ENCODE measurements at places on chromosomes 7 and 10. TPM values are rescaled to one million over a fixed set of nuclear protein-coding genes. Genes with fewer than 3 reads are reported as not detected.
A peak's percentile ranks its signal among the peaks of the same experiment; 100 is the strongest.

- DNase-seq = no peak
Measured at GRCh38 chr7:22173685-22174573, 183.0 kb downstream of the RAPGEF5 start.

DNA sequence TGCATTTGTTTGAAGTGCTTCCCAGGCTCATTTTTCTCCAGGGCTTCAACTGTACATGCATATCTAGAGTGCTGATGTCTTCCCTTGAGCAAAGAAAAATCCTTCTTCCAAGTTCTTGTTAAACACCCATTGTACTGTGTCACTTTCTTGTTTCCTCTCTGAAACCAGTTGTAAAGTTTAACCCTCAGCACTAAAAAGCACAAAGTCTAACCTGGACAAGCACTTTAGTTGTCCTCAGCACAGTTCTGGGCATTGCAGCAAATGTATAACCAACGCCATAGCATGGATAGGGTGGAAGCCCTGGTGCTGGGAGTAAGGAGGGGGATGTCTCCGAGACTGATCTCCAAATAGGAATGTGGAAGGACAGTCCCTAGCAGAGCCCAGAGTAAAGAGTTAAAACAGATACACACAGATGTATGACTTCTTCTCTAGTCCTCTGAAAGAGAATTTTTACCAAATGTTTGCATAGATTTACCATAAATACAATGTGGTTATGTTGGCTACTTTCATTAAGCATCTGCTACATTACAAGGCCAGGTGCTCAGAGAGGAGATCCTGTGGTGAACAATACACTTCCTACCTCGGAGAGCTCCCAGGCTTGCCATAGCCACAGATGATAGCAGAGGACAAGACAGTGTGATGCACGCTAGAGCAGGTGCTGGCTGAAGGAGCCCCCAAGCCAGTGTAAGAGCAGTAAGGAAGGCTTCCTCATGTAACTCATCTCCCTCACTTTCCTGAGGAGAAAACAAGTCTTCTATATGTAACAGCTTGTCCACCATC lies 57.0 kb downstream of the DNAJC12 start:
- no peak for DNase-seq

DNA sequence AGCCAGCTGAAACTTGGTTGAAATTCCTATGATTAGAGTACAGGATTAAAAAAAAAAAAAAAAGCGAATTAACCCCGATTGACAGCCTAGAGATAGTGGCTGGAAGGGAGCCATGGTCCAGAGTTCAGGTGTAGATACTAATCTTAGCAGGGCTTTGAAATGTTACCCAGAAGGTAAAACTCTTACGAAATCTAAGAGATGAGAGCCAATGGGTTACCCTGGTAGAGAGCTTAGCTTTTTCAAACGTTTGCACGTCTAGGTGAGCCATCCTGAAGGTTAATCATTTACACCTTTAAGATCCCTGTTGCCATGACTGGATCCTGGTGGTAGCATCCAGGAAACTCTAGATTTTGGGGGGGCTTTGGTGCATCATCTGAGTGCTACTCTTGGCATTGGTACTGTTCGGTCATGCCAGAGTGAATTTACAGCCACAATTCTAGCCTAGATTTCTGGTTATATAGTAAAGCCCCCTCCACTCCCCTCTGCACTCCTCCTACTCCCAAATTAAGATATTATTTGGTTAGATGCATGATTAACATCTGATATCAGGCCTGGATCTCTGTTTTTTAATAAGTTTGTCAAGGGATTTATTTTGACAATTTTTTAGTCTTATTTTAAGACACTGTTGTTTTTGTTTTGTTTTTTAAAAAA lies 1.2 kb downstream of the AGFG2 start:
- DNase-seq = no peak

GRCh38 chr10:128297709-128298378 lies 171.6 kb upstream of the MKI67 start:
- no peak for DNase-seq

DNA sequence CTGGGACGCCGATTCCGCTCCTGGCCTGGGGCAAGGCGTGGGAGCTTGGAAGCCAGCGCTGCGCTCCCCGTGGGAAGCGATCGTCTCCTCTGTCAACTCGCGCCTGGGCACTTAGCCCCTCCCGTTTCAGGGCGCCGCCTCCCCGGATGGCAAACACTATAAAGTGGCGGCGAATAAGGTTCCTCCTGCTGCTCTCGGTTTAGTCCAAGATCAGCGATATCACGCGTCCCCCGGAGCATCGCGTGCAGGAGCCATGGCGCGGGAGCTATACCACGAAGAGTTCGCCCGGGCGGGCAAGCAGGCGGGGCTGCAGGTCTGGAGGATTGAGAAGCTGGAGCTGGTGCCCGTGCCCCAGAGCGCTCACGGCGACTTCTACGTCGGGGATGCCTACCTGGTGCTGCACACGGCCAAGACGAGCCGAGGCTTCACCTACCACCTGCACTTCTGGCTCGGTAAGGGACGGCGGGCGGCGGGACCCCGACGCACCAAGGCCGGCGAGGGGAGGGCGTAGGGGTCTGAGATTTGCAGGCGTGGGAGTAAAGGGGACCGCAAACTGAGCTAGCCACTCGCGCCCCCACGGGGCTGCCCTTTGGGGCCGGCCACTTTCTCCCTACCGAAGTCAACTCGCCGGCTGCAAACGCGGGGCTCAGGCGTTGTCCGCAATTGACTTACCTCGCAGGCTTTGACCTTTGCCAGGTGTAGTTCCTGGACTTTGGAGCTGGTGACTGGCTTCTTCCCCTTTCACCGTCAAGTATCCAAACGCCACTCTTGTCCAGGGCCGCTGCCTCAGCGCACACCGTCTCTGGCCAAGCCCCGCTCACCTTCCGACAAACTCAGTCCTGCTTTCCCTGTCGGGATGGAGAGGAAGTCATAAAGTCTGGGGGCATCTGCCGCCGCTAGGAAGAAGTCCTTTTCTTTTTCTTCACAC lies at the start of gene SCIN:
Gene SCIN (plus strand): TSS at position 187 of the 928 bp plus-strand sequence. CDS start 67 bp downstream, at position 254.
- DNase-seq = no peak

ALOX5 gene
- 1.9 TPM for total RNA-seq

DNA sequence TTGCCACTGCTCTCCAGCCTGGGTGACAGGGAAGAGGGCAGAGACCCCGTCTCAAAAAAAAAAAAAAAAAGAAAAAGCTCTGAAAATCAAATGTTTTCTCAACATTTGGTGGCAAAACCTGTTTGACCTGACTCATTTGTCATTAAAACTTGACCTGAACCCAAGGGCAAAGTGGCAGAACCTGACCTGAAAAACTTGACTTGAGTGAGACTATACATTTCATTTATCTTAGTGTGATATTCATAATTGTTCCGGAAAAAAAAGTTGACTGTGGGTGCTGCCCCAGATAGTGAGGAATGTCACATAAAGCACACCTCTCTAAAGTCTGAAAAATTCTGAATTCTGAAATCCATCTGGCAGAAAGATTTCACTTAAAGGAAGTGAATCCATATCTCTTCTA lies 2.3 kb upstream of the TAX1BP1 start:
- DNase-seq = no peak

DNA sequence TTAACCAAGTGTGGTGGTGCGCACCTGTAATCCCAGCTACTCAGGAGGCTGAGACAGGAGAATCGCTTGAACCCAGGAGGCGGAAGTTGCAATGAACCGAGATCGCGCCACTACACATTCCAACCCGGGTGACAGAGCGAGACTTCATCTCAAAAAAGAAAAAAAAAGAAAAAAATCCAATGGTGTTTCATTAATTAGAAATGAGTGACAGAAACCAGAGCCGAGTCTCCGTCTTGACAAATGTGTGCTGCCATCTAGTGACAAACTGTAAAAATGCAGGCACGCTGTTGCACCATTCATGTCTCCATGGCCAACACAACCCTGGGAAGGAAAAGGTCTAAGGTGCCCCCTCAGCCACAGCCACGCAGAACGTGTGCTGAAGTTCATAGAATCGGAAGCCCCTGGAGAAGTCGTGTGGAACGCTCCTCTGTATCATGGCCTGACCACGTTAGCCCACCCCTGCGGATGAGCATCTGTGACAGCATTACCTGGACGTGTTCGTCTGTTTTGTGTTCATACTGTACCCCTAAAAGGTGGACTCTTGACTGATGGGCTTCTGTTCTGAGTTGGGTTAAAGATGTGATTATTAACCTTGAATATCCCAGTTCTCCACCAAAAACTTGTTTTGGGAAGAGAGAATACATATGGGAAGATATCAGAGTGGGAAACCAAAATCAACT lies 94.9 kb downstream of the LYZL2 start:
- peak; percentile 39 for DNase-seq

DNA sequence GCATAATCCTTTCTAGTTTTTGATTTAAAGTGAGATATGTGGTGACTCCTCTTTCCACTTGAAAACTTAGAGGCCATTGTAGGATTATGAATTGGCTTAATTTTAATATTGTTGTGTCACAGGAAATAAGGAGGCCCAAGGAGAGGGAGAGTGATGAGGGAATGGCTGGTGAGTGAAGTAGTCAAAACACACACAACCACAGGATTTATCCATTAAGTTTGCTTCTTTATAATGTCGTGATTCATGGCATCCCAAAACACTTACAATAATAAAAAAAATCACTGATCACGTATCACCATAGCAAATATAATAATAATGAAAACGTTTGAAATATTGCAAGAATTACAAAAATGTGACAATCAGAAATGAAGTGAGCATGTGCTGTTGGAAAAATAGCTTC lies 1215.5 kb upstream of the LRRTM3 start:
- DNase-seq = no peak

DNA sequence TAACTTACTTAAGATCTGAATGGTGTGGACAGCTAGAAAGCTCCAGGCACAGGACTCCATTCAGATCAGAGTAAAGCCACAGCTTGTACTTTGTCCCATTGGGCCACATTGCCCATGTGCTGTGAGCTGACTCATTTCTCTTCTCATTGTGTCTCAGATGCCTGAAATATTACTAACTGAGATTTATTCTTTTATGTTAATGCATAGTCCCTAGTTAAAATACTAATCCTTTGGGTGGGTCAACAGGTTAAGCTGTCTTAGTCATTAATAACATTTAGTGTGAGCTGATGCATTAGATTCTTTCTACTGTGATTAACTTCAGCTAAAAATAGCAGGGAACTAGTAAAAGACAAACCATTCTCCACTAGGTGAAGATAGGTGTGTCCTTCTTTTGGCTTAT lies 104.7 kb upstream of the ARMC3 start:
- DNase-seq = no peak

DNA sequence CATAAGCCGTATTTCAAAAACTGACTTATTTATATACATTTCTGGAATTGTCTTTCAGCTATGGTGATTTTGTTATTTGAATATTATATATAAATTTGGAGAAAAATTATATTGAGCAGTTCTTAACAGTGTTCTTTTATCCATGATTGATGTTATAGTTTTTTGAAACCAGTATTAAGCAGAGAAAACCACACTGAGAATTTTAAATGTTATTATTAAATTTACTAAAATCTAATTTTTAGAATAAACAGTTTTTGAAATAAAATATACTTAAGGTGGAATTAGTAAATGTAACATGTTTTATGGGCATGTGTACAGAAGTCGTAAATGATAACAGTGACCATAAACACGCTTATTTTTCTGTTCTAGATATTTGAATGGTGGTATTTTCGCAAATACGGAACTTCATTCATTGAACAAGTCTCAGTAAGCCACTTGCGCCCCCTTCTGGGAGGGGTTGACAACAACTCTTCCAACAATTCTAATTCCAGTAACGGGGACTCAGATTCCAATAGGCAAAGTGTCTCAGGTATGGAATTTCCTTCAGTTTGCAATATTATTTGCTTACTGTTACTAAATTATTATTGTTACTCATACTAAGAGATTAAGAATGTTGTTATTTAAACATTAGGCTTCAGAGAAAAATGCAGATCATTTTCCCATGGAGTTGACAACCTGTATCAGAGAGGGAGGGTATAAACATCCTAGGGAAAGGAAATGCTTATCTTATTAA lies 166.1 kb downstream of the ST7 start:
- DNase-seq = peak; percentile 78

PSD gene
- 10.7 TPM for total RNA-seq

OR2AE1 gene
- total RNA-seq = not detected

ADARB2 gene
- 1.3 TPM for total RNA-seq

GRCh38 chr10:112565434-112566053 lies 118.5 kb downstream of the VTI1A start:
- DNase-seq = peak; percentile 46

C1QL3 gene
- total RNA-seq = 3.0 TPM

- DNase-seq = no peak
Measured at GRCh38 chr10:71382757-71383156, 14.0 kb upstream of the CDH23 start.

GRCh38 chr10:124019886-124020797 lies 73.3 kb downstream of the CHST15 start:
- DNase-seq = no peak

ATRNL1 gene
- 25.9 TPM for total RNA-seq

GRCh38 chr10:54772468-54773122 lies 28.4 kb downstream of the PCDH15 start:
- DNase-seq = no peak

AGAP5 gene
- total RNA-seq = 15.5 TPM

DNA sequence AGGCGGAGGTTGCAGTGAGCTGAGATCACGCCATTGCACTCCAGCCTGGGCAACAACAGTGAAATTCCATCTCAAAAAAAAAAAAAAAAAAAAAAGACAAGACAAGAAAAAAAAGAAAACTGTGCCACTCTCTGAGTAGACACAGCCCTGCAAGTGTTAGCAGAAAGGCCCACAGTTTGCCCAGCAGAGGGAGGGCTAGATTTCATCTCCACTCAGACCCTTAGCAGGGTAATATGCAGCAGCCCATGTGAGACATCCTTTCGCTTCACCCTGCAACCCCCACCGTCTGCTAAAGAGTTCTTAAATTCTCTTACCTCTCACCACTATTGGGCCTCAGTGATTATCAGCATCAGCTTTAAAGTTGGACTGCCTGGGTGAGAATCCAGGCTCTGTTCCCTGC lies 38.2 kb downstream of the CTNNA3 start:
- no peak for DNase-seq

DNA sequence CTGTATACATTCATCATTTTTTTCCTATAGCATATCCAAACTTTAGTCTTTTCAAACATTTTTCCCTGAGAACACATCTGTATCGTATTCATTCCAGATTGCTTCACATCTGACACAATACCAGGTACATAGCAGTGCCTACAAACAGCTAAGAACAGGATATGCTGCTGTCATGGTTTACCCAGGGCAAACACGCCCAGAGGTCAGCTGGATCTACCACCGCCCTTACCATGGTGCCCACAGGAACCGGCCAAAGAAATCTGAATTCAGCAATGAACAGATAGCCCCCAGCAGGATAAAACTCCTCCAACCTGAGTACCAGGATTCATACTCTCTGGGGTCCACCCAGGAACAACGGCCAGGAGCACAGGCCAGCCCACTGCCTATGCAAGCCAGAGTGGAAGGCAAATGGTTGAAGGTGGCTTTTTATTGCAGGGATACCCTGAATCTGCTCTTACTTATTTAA lies 43.0 kb downstream of the TNS3 start:
- DNase-seq = no peak

- no peak for DNase-seq
Measured at GRCh38 chr7:7564323-7564780, 2.3 kb upstream of the MIOS start.

DNA sequence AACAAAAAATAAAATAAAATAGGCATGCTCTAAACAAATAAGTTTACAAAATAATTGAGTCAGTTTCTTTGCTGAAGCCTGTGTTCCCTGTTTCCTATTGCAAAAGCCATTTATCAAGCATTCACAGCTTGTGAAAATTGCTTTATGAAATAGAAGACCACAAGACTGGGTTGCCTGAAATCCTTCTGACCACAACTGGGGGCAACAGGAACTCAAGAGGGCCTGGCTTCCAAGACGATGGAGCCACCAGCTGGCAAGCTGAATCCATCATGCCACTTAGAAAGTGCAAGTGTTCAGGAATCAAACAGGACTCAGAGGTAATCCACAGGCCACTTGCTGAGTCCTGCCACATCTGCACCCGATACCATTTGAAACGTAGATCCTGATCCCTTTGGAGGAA lies 752 bp upstream of the ABCA13 start:
- DNase-seq = no peak

- no peak for DNase-seq
Measured at GRCh38 chr7:144713850-144714249, 122.0 kb downstream of the TPK1 start.
